Non-pigmented ciliary epithelial cell (primary cell): ENCODE measurements at places on chromosomes 16 and 17.
A peak's percentile ranks its signal among the peaks of the same experiment; 100 is the strongest.

DNA sequence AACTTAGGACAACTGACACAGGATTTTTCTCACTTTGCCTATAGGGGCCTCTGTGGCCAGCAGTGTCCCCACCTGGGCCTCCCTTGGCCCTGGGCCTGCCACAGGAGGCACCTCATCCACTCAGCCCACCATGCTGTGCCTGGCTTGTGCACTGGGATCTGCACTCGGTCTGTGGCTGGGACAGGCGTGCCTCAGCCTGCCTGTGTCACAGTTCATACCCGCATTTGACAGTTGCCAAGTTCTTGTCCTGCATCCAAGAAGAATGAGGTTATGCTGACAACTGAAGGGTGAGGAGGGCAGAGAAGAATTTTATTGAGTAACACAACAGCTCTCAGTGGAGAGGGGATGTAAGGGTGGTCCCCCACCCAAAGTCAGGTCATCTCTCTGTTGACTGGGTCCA, 36.0 kb downstream of the ZFP90 start:
- no peak for DNase-seq

- no peak for DNase-seq
These were observed 46.4 kb upstream of the KLHDC4 start for GRCh38 chr16:87812200-87812656.

- DNase-seq = no peak
These were observed 8.7 kb downstream of the PPP1R9B start for GRCh38 chr17:50141745-50142110.

- no peak for DNase-seq
These were observed 36.5 kb downstream of the CYTH1 start for GRCh38 chr17:78745407-78746088.

GRCh38 chr17:78839235-78839761, 1.3 kb downstream of the USP36 start:
- DNase-seq = no peak

DNA sequence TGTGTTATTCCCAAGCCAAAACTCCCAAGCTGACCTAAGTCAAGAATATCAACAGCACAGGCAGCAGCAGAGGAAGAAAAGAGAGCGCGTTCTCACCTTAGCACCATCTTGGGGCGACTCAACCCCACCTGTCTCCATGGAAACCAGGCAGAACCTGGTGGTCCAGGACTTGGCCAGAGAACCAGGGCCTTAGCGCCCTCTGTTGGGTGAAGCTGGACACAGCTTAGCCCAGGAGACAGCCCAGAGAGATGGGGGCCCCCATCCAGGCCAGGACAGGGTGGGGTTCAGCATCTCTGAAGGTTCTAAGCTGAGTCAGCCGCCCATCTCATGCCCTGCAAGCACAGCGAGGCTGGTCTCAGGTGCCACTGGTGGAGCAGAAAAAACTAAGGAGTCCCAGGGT, 60.1 kb upstream of the TMEM132E start:
- no peak for DNase-seq

GRCh38 chr16:28167730-28168129, 44.0 kb downstream of the XPO6 start:
- no peak for DNase-seq

DNA sequence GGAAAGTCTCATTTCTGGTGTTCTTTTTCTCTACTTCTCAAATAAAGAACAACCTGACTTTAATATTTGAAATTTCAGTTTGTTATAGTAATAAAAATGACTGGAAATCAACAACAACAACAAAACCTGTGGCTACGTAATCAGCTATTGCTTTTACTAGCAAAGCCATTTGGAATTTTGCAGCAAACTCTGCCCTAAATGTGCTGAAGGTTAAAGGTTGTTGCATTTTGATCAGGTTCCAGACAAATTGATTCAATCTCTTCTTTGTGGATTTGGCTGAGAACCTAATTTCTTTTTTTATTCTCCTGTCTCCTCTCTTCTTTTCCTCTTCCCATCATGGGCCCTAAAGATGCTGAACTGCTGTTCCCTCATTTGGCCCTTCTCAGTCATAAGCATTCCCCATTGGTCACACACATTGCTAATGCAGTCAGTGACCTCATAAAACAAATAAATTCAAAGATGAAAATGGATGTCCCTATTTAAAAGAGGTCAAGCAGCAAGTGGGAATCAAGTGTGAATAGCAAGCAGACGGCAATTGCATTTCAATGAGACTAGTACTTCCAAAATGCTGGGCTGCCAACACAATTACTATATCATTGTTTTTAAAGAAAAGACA, 795.1 kb upstream of the CDH8 start:
- no peak for DNase-seq

GRCh38 chr17:42484304-42484703, 25.6 kb downstream of the ATP6V0A1 start:
- no peak for DNase-seq

DNA sequence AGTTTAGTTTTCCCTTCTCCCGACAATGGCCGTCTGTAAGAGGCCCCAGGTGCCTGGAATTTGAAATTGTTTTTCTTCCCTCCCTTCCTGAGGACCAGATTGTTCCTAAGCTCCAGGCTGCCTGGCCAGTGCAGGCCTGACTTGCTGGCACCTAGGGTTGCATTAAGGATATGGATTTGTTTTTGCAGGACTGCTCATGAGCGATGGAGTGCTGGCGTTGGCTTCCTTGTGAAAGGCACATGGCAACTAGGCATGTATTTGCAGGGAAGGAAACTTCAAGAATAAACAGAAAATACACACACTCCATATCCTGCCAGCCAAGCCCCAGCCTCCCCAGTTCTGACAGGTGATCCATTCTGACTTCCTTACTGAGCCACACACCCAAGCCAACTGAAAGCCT, 25.5 kb upstream of the SOX9 start:
- DNase-seq = no peak

DNA sequence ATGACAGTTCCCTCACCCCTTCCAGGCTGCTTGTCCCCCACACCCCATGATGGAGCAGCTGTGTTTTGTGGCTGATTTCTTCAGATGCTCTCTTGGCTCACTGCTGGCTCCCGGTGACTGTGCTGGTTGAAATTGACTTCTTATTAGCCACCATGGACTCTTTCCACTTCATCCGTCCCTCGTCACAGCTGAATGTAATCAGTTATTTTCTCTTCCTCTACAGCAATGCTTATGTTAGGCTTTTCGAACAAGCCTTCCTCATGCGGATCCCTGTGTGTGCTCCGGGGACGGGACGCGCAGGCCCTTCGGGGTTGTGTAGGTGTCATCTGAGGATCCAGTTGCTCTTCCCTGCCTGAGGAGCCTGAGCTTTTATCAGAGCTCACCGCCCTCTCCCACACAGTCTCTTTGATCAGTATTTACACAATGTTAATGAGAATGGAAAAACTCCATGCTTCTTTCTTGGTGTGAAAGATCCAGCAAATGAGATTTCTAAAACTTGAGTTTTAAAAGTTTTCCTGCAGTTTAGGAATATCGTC, 87.5 kb downstream of the RPTOR start:
- no peak for DNase-seq

GRCh38 chr17:57597531-57598453, 147.3 kb downstream of the CCDC182 start:
- peak; percentile 51 for DNase-seq

- no peak for DNase-seq
These were observed 15.5 kb downstream of the DNAH2 start for GRCh38 chr17:7732981-7733539.

GRCh38 chr17:7444682-7445618, at the start of gene CHRNB1:
CHRNB1 (plus strand) TSS chr17:7445061; CDS start chr17:7445128, 67 bp downstream.
- DNase-seq = no peak

GRCh38 chr17:75922963-75923874, 17.6 kb downstream of the FBF1 start:
- no peak for DNase-seq

- DNase-seq = no peak
These were observed 594.3 kb upstream of the CDH5 start for GRCh38 chr16:65772134-65772732.

DNA sequence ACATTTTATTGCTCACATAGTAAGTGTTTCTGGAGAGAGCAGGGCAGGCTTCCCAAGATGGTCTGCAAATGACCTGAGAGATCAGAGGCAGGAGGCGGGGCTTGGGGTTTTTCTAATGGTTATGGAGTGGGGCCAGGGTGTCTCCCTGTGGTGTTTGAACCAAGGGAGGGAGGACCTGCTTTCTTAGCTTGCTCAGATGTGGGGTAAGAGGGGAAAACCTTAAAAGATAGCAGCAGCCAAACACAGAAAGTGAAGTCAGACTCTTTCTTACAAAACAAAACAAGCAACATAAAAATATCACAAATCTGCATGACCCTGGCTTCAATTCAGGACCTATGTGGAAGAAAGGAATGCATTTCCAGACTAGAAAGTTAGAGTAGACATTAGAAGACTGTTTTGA, 22.9 kb upstream of the DNAJA2 start:
- no peak for DNase-seq

- DNase-seq = peak; percentile 40
These were observed 88.6 kb downstream of the USP31 start for GRCh38 chr16:23060458-23061320.

DNA sequence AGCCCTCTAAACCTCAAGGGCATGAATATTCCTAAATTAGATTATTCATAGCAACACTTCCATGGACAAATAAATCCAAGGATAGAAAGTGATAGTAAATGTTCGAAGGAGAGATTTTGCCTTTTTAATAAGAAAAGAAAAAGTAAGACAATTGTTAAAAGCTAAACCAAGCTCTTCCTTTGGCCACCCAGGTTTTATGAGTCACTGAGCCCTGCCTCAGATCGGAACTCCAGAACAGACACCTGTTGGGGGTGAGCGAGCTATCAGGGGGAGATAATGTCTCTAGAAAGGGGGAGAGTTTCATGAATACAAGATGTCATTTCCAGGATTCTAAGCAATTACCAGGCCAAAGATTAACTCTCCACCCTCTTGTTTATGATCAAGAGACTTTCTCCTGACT, 171.4 kb downstream of the ANKFN1 start:
- DNase-seq = no peak

- DNase-seq = no peak
These were observed 1.2 kb downstream of the TMEM106A start for GRCh38 chr17:43212641-43213490.

- DNase-seq = peak; percentile 78
These were observed 450.3 kb upstream of the CDH11 start for GRCh38 chr16:65572156-65572555.

- no peak for DNase-seq
These were observed 4.6 kb downstream of the PRSS33 start for GRCh38 chr16:2782583-2783351.
